ENCODE measurements at places on chromosomes 11 and 22.
A peak's percentile ranks its signal among the peaks of the same experiment; 100 is the strongest.

- no peak for DNase-seq
These were observed 15.5 kb downstream of the GNAZ start for GRCh38 chr22:23085785-23086184.

DNA sequence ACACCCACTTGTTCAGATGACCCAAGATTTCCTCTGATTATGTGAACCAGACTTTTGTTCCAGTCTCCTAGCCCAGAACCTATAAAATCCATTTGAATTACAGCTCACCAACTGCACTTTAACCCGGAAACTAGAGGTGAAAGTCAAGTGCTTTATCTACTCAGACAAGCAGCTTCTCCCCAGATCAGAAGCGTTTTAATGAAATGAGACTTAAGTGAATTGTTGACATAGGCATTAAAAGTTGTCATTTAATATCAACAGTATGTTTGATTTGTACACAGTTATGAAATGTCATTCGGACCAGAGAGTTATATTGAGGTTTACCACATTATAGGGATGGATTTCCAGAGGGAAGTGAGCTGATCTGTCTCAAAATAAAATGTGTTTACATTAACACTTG, 52.0 kb downstream of the CADM1 start:
- peak; percentile 9 for DNase-seq

GRCh38 chr11:121282386-121282785, 10.2 kb upstream of the SC5D start:
- no peak for DNase-seq

GRCh38 chr11:130611791-130612251, 163.4 kb downstream of the ADAMTS15 start:
- DNase-seq, result peak; percentile 23

DNA sequence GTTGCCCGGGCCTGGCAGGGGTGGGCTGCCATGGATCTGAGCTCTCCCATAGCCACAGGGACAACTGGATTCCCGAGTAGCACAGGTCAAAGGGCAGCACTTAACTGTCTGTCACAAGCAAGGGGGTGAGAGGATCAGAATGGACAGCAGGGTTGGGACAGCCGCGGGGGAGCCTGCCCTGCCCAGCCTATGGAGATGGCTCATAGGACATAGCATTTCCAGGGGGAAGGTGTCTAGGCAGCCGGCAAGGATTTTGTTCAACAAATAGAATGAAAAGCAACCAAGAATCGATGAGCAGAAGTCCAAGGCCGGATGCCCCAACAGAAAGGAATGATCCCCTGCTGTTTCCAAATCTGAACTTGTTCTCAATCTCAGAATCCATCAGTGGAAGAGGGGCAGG, 92.9 kb downstream of the RPS6KA4 start:
- DNase-seq, result no peak

- DNase-seq, result no peak
These were observed 92.5 kb downstream of the TMPRSS5 start for GRCh38 chr11:113613619-113614018.

GRCh38 chr11:78417175-78417887, at the start of gene GAB2:
Gene GAB2 (minus strand): TSS chr11:78417820. CDS start chr11:78417720, 100 bp downstream.
- no peak for DNase-seq

DNA sequence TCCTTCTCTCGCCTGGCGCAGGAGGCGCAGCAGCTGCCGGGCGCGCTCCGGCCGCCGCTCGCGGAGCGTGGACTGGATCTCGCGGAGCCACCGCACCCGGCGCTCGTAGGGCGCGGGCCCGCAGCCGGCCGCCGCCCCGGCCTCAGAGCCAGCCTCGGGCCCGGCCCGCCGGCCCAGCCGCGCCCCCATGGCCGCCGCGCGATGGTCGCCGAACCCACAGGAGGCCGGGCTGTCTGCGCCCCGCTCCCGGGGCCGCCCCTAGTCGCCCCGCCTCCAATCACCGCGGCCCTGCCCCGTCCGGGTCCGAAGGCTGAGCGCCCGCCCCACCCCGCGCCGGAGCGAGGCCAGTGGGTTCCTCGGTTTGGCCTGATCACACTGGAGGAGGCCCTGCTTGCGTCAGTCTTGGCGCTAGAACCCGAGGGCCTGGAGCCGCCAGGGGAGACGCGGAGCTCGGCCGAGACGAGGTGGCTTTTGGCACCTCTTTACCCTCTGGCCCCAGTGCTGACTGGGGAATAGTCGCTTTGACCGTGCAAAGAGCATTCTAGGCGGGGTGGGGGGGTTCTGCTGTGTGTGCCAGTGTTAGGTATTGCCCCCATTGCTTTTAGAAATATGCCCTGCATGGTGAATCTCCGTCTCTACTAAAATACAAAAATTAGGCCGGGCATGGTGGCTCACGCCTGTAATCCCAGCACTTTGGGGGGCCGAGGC, at the start of gene LRRC75B:
Gene LRRC75B, minus strand, starts transcription at position 223 of the 708 bp plus-strand sequence. Its CDS starts 34 bp downstream, at position 189.
- peak; percentile 86 for DNase-seq

GRCh38 chr11:4577761-4578160, 3.8 kb upstream of the OR52I2 start:
- DNase-seq, result no peak

DNA sequence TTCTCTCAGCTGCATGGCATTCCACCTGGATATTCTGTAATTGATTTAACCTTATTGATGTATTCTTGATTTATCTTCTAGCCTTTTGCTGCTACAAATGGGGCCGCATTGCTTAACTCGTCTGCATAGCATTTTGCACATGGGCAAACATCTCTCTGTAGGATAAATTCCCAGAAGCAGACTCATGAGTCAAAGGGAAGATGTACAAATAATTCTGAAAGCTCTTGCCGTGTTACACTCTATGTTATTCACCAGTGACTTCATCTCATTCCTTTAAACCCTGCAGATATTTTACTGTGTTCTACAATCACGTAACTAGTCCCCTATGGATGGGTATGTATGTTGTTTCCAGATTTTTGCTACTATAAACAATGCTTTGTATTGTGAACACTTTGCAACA, 112.7 kb downstream of the SEZ6L start:
- DNase-seq, result no peak

DNA sequence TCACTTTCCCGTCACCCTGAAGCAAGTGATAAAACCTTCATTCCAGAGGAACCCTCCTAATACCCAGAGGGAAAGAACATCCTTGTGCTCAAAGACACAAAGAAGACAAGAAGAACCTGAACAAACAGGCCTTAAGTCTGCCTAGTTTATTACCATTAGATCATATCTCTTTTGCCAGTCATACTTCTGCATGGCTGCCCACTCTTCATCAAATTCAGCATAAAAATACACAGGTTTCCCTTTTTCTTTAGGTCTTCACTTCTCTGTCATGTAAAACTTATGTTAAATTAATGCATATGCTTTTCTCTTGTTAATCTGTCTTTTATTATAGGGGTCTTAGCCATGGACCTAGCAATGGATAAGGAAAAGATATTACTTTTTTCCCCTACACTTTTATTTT, 459.7 kb downstream of the DLG2 start:
- no peak for DNase-seq

GRCh38 chr22:46380069-46380468, 44.6 kb downstream of the TRMU start:
- no peak for DNase-seq
